Suppressor macrophage (primary cell): ENCODE measurements at places on chromosomes 11 and 22.

DNA sequence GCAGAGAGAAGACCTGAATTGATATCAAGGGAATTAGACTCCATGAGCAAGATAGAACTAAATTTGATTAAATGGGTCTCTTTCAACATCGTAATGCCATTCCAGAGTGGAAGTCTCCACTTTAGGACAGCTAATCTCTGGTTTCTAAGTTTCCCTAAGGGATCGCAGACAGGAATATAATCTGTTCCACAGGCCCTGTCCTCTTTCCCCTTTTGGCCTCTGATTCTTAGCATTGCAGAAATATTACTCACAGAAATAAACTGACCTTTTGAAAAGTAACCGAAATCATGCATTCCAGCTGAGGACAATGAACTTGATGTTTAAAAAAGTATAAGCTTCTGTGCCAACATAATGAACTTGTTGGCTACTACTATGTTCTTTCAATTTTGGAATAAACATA is 227.8 kb downstream of the ETS1 start:
- DNase-seq: no peak

DNA sequence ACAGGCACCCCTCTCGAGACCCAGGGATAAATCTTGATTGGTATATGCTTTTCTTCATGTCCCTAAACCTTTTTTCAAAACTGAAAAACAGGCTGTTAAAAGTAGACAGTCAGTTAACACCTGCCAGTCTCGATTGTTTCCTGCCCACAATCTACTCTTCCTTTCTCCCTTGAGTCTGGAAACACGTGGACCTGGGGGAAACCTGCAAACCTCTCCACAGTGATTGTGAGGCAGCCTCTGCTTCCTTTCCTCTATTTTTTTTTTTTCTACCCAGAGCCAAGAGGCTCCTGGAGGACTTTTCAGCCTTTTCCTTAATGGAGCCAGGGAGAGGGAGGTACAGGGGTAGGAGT is 69.4 kb upstream of the CLMP start:
- no peak for DNase-seq

DNA sequence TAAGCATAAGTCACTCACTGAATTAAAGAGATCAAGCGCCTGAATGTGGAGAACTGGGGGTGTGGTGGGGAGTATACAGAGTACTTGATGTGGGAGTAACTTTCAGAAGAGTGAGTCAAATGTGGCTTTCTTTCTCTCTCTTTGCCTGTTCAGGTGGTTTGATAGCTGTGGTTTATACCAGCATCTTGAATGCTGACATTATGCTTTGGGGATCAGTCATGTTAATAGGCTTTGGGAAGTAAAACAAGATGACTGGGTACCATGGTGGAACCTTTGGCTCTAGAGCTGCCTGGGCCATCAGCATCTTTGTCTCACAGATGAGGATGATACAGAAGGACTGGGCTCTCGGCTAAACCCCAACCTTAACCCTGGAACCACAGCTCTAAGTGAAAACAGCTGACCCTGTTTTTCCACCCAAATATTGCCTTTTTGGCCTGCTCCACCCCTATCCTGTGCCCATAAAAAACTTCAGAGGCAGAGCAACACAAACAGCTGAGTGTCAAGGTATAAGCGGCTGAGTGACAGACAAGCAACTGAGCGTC is 58.2 kb upstream of the GNAZ start:
- no peak for DNase-seq

DNA sequence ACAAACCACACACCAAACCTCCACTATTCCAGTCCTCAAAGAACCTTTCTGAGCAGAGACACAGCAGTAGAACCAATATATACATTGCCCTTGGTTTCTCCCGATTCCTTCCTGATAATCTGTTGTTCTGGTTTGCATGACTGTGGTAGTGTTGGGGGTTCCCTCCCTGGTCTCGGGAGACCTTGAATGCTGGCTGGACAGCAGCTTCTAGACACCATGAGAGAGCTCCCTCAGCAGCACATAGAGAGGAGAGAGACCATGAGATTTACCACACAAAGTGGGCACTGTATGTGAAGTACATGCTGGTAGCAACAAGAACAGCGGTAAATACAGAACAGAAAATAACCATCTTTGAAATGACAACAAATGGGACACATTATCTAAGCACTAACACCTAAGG is 2.6 kb downstream of the C11orf91 start:
- no peak for DNase-seq

DNA sequence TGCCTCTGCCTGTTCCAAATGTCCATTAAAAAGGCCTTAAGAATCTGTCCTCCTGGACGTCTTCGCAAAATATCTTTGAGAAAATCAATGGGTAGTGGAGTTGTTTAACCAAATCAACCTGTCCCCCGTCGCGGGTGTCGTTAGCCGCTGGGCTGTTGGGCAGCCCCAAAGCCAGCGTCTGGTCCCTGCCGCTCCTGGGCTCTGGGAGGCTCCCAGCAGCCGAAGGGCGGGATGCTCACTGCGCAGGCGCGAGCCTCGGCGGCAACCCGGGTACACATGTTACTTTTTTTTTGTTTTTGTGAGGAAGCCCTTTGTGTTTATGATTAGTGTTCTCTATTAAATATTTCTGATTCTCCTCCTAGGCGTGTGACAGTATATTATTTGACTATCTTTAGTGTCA is 12.6 kb downstream of the MMP10 start:
- DNase-seq: no peak

- no peak for DNase-seq
These were observed 18.7 kb downstream of the IGF2 start for GRCh38 chr11:2120359-2121100.

- no peak for DNase-seq
These were observed 1217.9 kb downstream of the LRRC4C start for GRCh38 chr11:40241524-40242051.

GRCh38 chr11:69060806-69061712 is 12.3 kb downstream of the TPCN2 start:
- no peak for DNase-seq
